Melanocyte of skin (primary cell): ENCODE measurements at places on chromosomes 12 and 14. TPM values are rescaled to one million over a fixed set of nuclear protein-coding genes. Genes with fewer than 3 reads are reported as not detected.

DDN gene
- total RNA-seq: under 0.01 and 0.15 TPM in 2 replicates

KRT74 gene
- not detected in 2 replicates for total RNA-seq

DLGAP5 gene
- total RNA-seq: 43.3 and 54.3 TPM in 2 replicates

RFLNA gene
- 0.69 and 1.1 TPM in 2 replicates for total RNA-seq

BMP4 gene
- total RNA-seq: 1.7 and 2.7 TPM in 2 replicates

NANOG gene
- total RNA-seq: under 0.01 and 1.0 TPM in 2 replicates

TSPAN11 gene
- total RNA-seq: under 0.01 and 0.62 TPM in 2 replicates

CLEC2A gene
- total RNA-seq: not detected in 2 replicates

BICD1 gene
- 27.5 and 52.7 TPM in 2 replicates for total RNA-seq

PGF gene
- 3.2 and 9.3 TPM in 2 replicates for total RNA-seq

EXOC3L4 gene
- not detected in 2 replicates for total RNA-seq

PTCSC3 gene
- not detected in 2 replicates for total RNA-seq

SLC5A8 gene
- not detected in 2 replicates for total RNA-seq

ARHGEF40 gene
- 209 and 294 TPM in 2 replicates for total RNA-seq

ACSM4 gene
- total RNA-seq: not detected in 2 replicates

CABP1 gene
- not detected in 2 replicates for total RNA-seq

CCDC196 gene
- not detected in 2 replicates for total RNA-seq

HOXC9 gene
- 5.7 and 6.6 TPM in 2 replicates for total RNA-seq

MSI1 gene
- total RNA-seq: under 0.01 TPM in 1 of 2 replicates, not detected in the other

PLEKHD1 gene
- under 0.01 and 0.34 TPM in 2 replicates for total RNA-seq

MMP17 gene
- total RNA-seq: 109 and 167 TPM in 2 replicates

NOVA1 gene
- 0.36 TPM in 1 of 2 replicates, not detected in the other for total RNA-seq

NKX2-1 gene
- not detected in 2 replicates for total RNA-seq

CNPY2 gene
- 172 and 236 TPM in 2 replicates for total RNA-seq

LIN7A gene
- under 0.01 TPM in 1 of 2 replicates, not detected in the other for total RNA-seq

TDP1 gene
- 16.0 and 18.2 TPM in 2 replicates for total RNA-seq

PLEKHG7 gene
- total RNA-seq: not detected in 2 replicates

TGFB3 gene
- 1.7 and 2.2 TPM in 2 replicates for total RNA-seq

OVCH1 gene
- total RNA-seq: under 0.01 and 0.15 TPM in 2 replicates
